Suppressor macrophage treated with lipopolysaccharide for 1 hour (primary cell): ENCODE measurements at places on chromosomes 7 and 10.

GRCh38 chr7:134850066-134850465 lies 70.6 kb downstream of the CALD1 start:
- DNase-seq, result no peak

DNA sequence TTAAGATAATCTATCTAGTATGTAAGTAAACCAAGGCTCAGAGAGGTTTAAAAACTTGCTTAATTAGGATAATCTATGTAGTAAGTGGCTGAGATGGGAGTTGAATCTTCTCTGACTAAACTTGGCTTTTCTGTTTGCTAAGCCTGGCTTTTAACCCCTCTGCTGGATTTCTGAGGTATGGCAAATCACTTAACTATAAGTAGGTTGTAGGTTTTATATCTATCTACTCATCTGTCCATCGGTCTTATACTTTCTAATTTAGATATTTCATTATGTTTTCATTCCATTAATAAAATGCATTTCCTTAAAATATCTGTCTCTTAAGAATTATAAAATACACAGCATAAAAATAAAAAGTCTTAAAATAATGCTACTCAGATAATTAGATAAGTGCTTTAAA lies 59.4 kb downstream of the ST7 start:
- DNase-seq, result peak; percentile 47

GRCh38 chr7:99728615-99729014 lies 6.4 kb downstream of the CYP3A7 start:
- no peak for DNase-seq

DNA sequence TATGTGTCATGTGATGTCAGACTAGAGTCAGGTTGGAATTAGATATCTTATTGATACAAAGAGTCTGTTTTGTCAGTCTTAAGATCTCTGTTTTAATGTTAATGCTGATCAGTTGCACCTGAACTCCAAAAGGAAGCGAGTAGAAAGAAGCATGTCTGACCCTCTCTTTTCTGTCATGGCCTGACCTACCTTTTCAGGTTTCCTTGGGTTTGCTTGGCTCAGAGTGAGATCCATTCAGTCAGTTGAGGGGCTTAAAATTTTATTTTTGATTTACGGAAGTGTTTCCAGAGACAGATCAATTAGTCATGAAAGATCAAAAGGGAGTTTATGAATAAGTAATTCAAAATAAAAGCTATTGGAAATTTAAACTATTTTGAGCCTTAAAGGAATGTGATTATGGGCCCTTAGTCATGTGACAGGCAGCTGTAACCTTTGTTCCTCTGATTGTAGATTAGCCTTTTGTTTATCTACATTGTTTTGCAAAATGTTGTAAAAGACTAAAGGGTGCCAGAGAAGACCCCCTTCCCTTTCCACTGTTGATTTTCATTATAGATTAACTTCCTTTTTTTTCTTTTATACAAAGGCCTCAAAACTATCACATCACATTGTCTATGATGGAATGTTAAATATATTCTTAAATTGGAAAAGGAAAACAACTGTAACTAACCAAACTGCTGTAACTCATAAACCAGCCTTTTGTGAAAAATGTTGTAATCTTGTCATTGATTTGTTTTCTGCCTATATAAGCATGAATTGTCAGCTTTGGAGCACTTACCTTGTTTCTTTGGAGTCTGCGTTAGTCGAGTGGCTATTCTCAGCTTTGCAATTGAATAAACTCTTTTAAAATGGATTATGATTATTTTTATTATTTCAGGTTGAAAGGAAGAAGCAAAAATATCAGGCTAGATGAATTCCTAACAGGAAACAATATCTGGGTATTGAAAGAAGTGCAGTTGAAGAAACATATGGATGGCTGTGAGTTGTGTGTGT lies 195.5 kb upstream of the MBL2 start:
- no peak for DNase-seq

GRCh38 chr10:35208536-35208935 lies 81.9 kb downstream of the CREM start:
- DNase-seq, result no peak

GRCh38 chr10:46559231-46559671 lies 2.8 kb upstream of the GPRIN2 start:
- DNase-seq, result no peak

DNA sequence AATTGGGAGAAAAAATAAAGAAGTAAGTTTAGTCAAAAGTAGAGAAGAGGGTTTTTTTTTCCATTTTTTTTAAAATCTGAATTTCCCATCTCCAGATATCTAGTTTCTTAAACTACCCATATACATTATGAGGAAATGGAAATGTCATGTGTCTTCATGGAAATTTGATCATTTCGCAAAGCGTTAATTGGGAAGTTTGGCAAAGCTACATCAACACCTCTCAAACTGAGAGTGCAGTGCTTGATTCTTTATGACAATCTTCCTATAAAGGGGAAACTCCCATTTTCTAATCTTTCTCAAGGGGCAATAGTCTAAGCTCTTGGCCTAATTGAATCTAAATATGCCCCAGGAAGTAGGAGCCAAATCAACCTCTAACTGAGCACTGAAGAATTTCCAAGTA lies 110.4 kb upstream of the INHBA start:
- DNase-seq, result peak; percentile 96

DNA sequence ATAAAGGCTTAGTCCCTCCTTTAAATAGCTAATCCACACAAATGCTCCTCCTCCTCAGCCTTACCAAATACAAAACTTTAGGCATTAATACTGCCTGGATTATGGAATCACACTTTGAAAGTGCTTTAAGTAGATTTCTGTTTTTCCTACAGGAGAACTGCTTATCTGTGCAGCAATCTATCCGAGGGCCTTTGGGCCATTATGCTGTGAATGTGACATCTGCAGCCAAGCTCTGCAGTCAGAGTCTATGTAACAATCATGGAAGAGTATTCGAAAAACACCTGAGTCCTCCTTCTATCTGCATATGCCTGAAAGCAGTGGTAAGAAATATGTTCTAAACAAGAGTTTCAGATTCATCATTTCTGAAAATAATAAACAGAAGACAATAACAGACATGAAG lies 16.2 kb upstream of the HYAL4 start:
- DNase-seq, result no peak

GRCh38 chr7:132176719-132177118 lies 399.6 kb downstream of the PLXNA4 start:
- no peak for DNase-seq

- no peak for DNase-seq
Observed at GRCh38 chr10:116733566-116733965, 8.8 kb downstream of the HSPA12A start.
